ENCODE measurements at places on chromosomes 16 and 17. TPM values are rescaled to one million over a fixed set of nuclear protein-coding genes. Genes with fewer than 3 reads are reported as not detected.

- no peak for DNase-seq
Observed at GRCh38 chr17:32786169-32786568, 90.8 kb downstream of the MYO1D start.

DNA sequence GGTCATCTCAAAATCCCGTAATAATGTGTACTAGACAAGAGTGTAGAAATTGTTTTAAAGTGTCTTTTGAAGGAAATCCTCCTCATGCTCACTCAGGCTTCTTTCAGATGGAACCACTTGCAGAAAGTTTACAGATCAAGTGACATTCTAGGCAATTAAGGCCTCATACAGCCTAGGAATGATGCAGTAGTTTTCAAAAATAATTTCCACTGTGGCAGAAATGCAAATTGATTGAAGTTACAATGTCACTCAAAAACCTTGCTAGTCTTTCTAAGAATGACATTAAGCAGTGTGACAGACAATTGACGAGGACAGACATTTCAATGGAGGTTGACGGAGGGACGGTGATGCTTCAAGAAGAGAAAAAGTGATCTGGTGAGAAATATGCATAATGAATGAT lies 53.5 kb upstream of the CDH8 start:
- DNase-seq, result no peak

DNA sequence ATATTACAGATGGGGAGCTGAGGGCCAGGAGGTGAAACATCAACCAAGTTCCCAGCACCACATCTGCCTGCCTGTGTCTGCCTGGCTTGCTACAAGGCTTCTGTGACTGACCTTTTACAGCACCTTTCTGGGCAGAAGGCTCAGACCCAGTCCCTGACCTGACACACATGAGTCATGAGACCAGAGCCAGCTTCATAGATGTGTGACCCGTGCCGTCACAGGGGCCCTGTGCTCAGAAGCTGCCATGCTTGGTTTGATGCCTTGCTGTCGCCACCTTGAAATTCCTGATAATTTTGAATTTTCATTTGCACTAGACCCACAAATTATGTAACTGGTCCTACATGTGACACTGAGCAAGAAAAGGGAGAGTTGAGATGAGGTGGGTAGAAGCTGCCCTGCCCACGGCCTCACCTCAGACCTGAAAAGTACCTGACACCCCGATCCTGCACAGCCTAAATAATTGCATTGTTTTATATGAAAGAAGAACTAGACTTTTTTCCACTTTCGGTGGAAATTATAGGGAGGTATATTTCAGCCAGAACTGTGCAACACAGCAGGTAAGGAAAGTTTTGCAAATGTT lies 13.3 kb upstream of the PECAM1 start:
- DNase-seq, result no peak

- no peak for DNase-seq
Observed at GRCh38 chr17:15971098-15971678, 26.3 kb downstream of the ADORA2B start.

The PRSS22 gene
- 0.36 TPM for total RNA-seq

GRCh38 chr17:57006040-57006439 lies 28.1 kb downstream of the SCPEP1 start:
- no peak for DNase-seq

DNA sequence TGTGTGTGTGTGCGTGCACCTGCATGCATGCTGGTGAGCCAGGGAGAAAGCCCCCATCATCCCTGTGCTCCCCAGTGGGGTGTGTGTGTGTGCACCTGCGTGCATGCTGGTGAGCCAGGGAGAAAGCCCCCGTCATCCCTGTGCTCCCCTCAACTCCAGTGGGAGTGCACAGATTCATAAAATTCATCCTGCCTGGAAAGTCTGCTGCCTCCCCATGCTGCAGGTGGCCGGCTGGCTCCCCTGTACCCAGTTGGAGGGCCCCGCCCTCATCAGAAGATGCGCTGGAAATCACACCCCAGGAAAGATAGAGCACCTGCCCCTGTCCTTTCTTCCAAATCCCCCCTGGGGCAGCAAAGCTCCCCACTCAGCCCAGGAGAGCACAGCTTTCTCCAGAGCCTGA lies 84.8 kb upstream of the DOC2B start:
- DNase-seq, result peak; percentile 21

The ARMC5 gene
- 10.0 TPM for total RNA-seq

- DNase-seq, result peak; percentile 80
Observed at GRCh38 chr16:79653373-79653891, 52.9 kb upstream of the MAF start.

- DNase-seq, result peak; percentile 43
Observed at GRCh38 chr16:50263060-50263909, 3.1 kb upstream of the ADCY7 start.

All from sciatic nerve (tissue), 2 donors.